NCI-H1105 treated with DMSO at 0.1 percent for 48 hours (cell line): ENCODE measurements at places on chromosomes 2 and 18.

- DNase-seq: no peak
Measured at GRCh38 chr18:35038881-35039491, 2.2 kb upstream of the MAPRE2 start.

DNA sequence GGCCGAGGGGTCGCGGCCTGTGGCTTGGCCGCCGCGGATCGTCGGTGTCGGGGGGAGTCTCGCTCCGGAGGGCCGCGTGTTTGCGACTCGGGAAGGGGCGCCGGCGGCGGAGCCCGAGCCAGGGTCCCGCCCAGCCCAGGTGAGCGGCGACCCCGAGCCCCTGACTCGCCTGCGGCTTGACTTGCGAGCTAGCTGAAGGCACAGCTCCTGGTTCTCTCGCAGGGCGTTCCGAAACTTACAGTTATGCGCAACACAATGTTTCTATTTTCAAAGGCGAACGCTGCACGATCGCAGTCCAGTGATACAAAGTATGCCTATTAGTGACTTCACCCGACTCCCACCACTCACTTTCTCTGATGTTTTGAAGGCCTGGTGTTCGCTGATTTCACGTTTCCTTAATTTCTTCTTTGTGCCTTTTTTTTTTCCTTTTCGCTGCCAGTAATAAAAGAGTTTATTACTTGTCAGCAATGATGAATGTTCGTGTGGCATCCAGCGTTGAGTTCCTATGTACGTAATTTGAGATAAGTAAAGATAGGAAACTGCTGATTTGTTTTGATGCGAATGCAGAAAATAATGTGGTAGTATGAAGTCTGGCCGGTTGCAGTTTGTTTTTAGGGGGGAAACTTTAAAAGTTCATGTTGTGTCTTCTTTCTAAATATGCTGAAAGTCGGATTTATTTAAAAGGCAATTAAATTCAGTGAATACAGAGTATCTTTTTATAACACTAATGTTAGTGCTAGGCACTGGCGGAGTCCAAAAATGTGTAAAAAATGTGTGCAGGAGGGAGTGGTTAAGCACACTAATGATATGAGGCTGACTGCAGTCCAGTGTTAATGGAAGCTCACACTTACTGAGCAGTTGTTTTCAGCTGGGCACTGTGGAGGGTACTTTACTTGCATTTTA is 706 bp downstream of the UBXN2A start:
- peak; percentile 51 for DNase-seq

DNA sequence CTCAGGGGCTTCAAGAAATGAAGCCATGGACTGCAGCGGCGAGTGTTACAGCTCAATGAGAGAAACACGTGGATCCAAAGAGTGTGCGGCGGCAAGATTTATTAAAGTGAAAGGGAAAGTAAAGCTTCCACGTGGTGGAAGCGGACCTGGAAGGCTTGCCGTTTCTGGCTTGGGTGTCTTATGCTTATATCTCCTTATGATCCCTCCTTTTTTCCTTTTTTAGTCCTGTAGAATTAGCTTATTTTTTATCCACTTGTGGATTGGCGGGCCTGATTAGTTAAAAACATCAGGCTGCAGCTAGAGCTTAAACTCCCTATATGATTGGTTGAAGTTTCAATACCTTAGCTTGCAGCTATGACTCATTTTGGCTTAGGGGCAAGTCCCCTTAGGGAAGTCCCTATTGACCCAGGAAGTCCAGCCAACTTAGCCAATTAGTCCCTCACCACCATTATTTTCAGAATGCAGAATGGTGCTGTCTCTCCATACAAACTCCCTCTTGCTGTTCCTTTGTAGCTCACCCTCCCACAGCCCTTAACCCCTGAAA is 11.6 kb upstream of the HNMT start:
- no peak for DNase-seq

DNA sequence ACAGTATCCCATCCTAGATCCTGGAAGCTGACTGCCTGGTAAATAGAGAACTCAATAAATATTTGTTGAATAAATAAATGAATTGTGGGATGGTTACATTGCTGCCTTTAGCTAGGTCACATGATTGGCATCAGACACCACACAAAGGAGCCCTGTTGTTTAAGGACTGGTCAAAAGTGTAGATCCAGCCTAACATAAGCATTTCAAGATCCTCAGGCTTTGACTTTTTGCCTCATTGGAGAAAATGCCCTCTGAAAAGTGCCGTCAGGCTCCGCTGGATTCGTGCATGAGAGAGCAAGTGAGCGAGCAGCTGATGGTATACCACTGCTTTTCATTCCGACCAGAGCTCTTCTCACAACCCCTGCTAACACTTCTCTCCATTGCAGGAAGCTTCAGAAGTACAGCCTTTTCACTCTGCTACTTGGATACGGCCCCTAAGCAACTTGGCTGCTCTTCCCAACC is 1.3 kb upstream of the ZNF24 start:
- DNase-seq: no peak

GRCh38 chr2:200533754-200534153 is 7.7 kb downstream of the SGO2 start:
- DNase-seq: no peak

- DNase-seq: no peak
Measured at GRCh38 chr2:30037016-30037415, 109.8 kb upstream of the YPEL5 start.
